ENCODE measurements at places on chromosomes 2 and 18. TPM values are rescaled to one million over a fixed set of nuclear protein-coding genes. Genes with fewer than 3 reads are reported as not detected.

The B3GNT7 gene
- 4.5 TPM for total RNA-seq

The DHX57 gene
- 9.2 TPM for total RNA-seq

The TMEM247 gene
- total RNA-seq, result not detected

The FBXO48 gene
- 0.60 TPM for total RNA-seq

The KCNJ13 gene
- not detected for total RNA-seq

DNA sequence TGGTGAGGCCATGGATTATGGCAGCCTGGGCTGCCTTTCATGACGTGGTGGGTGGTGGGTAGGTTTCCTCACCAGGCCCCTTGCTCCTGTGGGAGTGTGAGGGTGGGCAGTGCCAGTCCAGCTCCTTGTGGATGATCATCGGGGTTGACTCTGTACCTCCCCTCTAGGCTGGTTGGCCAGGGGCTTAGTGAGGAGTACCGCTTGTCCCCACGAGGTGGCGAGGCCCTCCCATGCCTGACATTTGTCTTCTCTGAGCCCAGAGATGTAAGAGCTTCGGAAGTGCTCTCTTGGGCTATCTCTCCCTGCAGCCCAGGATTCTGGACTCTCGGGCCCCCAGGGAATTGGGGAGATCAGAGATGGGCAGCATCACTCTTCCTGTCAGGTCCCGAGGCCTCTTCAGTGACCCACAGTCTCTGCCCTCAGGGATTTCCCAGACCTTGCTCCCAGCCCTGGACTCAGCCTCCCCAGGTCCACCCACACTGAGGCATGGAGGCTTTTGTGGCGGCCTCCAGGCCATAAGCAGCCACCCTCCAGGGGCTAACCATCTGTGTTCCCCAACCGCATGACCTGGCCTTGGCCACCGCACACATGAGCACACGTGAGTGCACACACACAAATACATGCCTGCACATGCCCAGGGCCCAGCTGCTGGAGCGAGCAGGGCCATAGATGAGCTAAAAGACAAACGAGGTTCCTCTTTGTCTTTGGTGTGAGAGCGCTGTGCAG, 6.5 kb downstream of the SPR start:
- peak; percentile 55 for DNase-seq

GRCh38 chr18:12701161-12701560, 1.4 kb downstream of the CEP76 start:
- no peak for DNase-seq

DNA sequence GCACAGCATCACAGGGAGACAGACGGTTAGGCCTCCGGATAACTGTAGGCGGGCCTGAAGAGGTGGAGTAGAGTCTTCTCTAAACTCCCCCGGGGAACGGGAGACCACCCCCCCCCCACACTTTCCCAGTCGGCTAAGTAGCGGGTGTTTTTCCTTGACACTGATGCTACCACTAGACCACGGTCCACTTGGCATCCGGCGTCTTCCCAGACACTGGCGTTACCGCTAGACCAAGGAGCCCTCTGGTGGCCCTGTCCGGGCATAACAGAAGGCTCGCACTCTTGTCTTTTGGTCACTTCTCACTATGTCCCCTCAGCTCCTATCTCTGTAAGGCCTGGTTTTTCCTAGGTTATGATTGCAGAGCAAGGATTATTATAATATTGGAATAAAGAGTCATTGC, 25.7 kb upstream of the NCL start:
- no peak for DNase-seq

DNA sequence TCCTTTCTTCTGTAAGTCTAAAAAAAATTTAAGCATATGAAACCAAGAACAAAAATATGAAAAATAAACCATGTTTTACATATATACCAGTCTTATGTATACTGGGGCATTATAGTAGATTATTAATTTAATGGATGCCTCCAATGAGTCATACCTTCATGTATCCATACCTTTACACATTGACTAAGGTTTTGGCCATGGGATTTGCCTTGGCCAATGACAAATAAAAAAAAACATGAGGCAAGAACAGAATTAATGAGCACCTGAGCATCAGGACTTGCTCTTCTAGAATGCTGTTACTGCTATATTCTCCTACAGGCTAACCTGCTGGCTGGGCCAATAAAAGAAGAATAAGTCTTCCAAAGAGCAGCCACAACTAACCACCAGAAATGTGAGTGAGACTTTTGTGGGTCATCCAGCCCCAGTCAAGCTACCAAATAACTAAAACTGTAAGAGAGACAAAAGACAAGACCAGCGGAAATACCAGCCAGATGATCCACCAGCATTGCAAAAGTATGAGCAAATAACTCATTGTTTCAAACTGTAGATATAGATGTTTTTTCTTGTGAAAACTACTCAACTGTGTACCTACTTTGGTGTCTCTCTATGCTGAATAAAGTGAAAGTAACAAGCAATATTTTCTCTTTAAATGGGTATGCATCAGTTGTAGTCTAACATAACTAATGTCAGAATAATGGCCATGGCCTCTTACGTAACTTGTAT, 749.6 kb upstream of the VRK2 start:
- no peak for DNase-seq

- DNase-seq, result peak; percentile 43
Measured at GRCh38 chr2:237060534-237061312, 25.0 kb upstream of the COPS8 start.

DNA sequence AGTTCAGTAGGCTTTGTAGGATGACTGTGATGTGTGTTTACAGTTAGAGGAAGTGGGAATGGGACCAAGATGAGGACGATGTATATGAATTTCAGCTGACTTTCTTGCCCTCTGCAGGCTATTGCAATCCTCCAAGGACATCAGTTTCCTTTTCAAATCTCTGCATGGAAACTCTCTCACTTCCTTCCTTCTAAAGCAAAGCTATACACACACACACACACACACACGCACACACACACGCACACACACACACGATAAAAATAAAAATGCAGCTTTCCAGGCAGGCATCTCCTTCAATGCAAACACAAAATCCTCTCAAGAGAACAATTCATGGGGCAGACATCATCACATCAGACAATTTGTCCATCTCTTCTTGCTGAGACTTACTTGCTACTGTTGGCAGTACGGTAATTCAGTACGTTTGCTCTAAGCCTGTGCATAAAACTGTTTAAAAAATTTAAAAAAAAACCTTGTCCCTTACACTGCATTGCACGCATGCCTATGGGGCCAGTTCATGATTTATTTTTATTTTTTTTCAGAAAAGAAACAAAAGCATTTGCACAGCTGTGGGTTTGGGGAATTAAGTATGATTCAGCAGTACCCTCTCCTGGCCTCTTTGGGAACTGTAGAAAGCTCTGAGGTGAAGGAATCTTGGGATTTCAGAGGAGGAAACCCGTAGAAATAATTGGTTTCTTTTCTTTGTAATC, 27.1 kb upstream of the ICOS start:
- DNase-seq, result no peak

DNA sequence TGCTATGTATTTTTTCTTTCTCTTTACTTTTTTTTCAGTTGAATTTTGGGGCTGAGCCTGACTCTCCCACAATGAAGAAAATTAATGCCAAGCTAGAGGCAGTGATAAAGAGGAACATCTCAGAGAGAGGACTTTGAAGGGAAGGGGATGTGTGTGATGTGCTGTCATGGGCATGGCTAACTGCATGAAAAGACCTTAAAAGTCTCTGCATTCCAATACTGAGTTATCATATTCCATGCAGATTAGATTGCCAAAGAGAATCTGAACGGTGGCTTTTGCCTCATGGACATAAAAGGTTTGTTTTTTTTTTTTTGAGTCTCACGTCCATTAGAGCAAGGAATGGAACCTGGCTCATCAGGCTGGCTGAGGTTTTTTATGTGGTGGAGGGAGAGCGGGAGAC, 213.9 kb downstream of the PIK3C3 start:
- no peak for DNase-seq

DNA sequence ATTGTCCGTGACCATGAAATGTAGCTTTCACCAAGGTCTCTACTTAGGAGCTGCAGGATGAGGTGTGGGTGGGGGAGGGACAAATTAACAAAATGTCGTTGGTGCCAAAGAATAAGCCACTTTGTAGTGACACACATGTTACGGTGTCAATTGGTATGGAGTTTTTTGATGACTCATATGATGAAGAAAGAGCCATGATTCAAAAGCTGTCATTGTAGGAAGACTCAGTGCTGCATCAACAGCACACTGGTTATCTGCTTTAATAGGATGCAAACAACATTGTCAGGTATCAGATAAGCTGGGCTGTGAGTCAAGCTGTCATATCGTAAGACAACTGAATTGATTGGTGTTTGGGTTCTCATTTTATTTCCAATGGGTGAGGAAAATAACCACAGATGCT, 36.6 kb upstream of the BOD1L2 start:
- no peak for DNase-seq

GRCh38 chr18:75247611-75248421, 37.2 kb downstream of the TSHZ1 start:
- no peak for DNase-seq
